ENCODE measurements at places on chromosomes 11 and 22. TPM values are rescaled to one million over a fixed set of nuclear protein-coding genes. Genes with fewer than 3 reads are reported as not detected.

The INS gene
- not detected for total RNA-seq

The RNF169 gene
- total RNA-seq: 14.7 TPM

GRCh38 chr11:60891103-60891741 lies 15.2 kb downstream of the PRPF19 start:
- DNase-seq: no peak

- DNase-seq: no peak
Measured at GRCh38 chr11:3058753-3059664, 1.8 kb upstream of the CARS1 start.

GRCh38 chr11:11486002-11486401 lies 133.0 kb upstream of the CSNK2A3 start:
- DNase-seq: no peak

DNA sequence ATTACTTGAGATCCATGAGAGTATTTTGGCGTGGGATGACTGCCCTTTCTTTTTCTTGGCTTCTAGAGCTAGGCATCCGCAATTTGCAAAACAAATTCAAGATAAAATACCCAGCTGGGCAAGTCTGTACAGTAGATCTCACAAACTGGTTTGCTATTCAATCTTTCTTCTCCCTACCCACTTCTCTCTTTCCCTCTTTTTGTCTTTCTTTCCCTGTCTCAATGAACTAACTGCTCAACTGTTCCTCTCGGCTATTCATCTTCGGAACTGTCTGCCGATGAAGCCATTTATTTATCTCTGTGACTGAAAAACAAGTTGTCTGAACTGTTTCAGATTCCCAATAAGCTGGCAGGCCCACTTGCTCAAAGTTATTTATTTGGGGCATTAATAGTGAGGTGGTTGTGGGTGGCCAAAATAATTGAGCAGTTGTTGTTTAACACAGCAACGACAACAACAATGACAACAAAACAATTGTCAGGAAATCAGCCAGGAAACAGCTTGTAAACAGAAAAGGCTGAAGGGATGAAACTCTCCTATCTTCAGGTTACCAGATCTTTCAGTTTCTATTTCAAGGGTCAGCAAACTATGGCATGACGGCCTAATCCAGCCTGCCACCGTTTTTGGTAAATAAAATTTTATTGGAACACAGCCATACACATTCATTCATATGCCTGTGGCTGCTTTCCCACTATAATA lies 76.0 kb upstream of the MTMR2 start:
- DNase-seq: no peak

GRCh38 chr11:75938543-75938942 lies 123.5 kb downstream of the UVRAG start:
- no peak for DNase-seq
